ENCODE measurements at places on chromosomes 1 and 21. TPM values are rescaled to one million over a fixed set of nuclear protein-coding genes. Genes with fewer than 3 reads are reported as not detected.
A peak's percentile ranks its signal among the peaks of the same experiment; 100 is the strongest.

GRCh38 chr1:154970631-154971340, at the start of gene SHC1:
Gene SHC1, minus strand, starts transcription at chr1:154970747. Its CDS starts 221 bp downstream, at chr1:154970526.
- peak; percentile 77 for DNase-seq

- peak; percentile 69 for DNase-seq
Observed at GRCh38 chr1:27117733-27118439, 37.0 kb downstream of the SLC9A1 start.

DNA sequence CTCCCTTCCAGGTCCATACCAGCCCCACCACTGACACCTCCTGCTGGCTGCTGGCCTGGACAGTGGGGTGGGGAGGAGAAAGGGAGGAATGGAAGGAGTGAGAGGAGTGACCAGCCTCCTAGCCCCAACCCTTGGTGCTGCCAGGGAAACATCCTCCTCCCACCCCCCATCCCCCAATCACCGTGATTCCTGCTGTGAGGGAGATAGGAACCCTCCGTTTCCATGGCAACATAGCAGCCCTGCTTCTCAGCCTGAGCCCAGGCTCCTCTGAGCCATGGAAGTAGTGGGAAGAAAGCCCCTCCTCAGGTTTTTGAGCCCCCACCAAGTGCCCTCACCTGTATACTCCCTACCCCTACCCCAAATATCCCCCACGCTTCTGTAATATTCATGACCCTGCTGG, 44.4 kb upstream of the SCMH1 start:
- DNase-seq, result no peak

GRCh38 chr1:11196945-11197344, 7.8 kb downstream of the ANGPTL7 start:
- DNase-seq, result no peak

DNA sequence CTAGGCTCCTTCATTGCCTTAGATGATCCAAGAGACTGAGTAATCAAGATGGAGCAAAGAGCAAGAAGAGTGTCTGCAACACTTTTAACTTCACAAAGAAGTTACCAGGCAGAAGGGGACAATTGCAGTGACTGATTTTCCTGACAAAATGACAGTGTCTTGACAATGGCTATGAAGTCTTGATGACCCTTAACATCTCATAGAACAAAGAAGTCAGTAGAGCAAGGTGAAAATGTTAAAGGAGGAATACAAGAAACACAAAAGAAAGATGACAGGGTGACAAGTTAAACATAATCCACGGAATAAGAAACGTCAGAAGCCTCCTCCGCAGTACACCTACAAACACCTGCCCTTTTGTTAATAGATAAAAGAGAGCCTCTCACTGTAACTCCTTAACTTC, 15.1 kb upstream of the VCAM1 start:
- no peak for DNase-seq

GRCh38 chr1:22449636-22450035, 2.0 kb upstream of the ZBTB40 start:
- DNase-seq, result no peak

DNA sequence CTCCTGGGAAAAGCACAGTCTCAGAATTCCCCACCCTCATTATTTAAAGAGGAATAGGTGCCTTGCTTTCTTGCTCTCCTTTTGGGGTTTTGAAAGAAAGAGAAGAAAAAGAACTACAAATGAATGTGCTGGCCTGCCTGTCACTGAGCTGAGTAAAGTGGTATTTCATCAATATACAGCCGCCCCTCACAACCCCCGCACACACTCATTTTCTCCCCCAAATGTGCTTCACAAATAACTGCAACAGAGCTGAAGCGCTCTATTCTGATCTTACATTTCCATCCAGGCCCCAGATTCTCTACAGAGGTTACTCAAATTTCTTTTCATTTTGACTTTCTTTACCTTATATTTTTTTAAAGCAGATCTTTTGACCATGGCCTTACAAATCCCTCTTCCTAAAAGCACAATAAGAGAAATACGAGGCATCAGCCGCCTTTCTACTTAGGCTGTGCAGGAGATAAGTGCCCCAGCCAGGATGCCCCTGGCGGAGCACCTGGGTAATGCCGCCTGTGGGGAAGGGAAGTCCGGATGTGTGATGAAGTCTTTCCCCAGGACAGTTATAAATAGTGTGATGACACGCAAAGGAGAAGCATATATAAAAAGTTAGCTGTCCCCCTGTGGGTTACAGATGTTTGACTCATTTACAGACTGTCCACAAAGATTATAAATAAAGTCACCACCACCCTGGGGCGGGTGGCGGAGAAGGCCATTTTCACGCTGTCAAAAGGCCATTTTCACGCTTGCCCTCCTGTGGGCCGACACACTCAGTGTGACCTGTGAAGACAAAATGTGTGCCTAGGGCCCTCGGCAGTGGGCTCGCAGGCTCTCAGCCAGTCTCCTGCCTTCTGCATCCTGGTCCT, 6.5 kb downstream of the KCNN3 start:
- DNase-seq, result no peak

- DNase-seq, result no peak
Observed at GRCh38 chr1:210603123-210603522, 274.4 kb downstream of the HHAT start.

DNA sequence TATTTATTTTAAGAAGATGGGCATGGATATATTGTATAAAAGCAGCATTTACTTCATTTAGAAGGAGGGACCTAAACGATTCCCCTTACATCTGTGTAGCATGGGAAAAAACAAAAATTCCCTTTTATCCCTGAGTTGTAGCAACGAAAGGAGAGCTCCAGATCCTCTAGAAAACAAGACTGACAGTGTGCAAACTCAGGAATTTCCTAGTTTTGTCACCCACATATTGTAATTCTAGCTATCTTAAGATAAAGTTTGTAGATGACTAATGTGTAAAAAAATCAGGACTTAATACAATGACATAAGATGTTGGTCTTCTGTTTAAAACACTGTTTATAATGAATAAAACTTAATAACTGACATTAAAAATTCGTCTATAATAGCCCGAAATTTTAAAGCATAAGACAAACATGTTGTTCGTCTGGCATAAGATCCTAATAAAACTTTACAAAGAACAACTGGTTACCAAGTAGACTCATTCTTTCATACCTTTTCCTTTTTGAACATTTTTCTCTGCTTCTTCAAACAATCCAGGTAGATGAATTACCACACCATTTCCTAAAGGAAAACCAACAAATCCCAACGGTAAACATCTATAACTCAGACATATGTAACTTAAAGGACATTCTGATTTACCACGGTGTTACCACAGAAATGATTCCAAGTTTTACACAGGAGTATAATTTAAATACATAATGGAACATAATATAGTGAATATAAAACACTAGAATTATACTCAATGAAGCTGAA, 15.2 kb downstream of the ADSS2 start:
- DNase-seq, result no peak

GRCh38 chr1:92951141-92951582, 10.1 kb downstream of the DIPK1A start:
- peak; percentile 60 for DNase-seq

DNA sequence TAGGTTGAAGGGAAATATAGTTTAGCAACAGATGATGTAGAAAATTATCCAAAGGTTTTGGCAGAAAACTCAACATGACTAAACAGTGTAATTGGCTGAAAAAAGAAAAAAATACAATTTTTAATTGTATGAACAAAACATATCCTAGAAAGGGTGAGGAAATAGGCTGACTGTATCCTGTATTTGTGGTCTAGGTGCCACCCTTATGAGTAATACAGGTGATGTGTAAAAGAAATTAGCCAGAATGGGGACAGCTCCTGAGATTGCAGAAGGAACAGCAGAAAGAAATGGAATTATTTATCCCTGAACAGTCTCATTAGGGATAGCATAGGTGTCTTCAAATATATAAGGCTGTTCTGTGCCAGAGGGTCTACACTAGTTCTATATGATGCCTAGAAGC, 24.6 kb downstream of the DNASE2B start:
- DNase-seq, result no peak

GRCh38 chr21:16640297-16641027, 872.4 kb upstream of the CXADR start:
- no peak for DNase-seq

DNA sequence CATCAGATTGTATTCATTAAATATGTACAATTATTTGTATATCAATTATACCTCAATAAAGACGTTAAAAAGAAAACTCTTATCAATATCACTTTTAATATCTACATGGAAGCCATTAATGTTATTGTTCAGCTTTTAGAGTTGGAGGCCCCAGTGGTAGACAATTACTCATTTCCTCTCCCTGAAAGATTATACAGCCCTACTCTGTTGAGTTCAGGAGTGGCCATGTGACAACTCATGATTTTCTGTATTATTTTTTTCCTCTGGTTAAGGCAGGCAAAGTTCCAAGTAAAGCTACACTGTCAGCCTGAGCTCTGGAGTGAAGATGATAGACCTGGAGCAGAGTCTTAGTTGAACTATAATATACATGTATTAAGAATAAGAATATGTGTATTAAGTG, 247.9 kb upstream of the B3GALT2 start:
- DNase-seq, result no peak

- DNase-seq, result no peak
Observed at GRCh38 chr1:205950826-205951549, 7.7 kb upstream of the SLC26A9 start.

GRCh38 chr21:34819357-34819999, 150.7 kb downstream of the CLIC6 start:
- no peak for DNase-seq

DNA sequence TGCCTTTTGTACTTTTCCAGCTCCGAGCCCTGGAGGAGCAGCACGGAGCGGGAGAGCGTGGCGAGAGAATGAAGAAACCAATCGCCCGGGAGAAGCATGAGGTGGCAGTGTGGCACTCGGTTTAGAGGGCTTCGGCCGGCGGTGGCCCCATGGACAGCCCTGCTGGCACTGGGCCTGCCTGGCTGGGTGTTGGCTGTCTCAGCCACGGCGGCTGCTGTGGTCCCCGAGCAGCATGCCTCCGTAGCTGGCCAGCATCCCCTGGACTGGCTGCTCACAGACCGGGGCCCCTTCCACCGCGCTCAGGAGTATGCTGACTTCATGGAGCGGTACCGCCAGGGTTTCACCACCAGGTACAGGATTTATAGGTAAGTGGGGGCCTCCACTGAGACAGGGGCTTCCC, 59.0 kb downstream of the BRINP2 start:
- DNase-seq, result no peak

- DNase-seq, result no peak
Observed at GRCh38 chr1:156081180-156081916, 917 bp downstream of the MEX3A start.

DNA sequence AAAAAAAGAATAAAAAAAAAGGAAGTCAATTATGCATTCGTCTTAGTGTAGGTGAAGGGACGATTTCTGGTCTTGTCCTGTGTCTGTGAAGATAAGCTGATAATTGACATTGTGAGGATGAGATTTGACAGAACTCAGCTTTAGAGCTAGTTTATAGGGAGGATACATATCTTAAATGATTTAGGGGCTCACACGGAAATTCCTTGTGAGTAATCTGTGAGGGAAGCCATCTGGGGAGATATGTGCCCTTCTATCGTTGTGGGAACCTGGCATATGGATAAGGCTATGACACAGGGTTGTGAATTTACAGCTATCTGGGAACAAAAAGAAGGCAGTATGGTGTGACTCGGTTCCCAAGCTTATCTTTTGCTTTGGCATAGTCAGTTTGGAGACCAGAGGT, 71.1 kb downstream of the RABGAP1L start:
- no peak for DNase-seq

The KRTAP10-7 gene
- not detected for total RNA-seq

The HLX gene
- total RNA-seq, result 0.35 TPM

The NBPF11 gene
- 3.0 TPM for total RNA-seq

The PLA2G2F gene
- 0.52 TPM for total RNA-seq

The FCRL4 gene
- not detected for total RNA-seq

The HTR6 gene
- total RNA-seq, result not detected

The LRRC38 gene
- not detected for total RNA-seq

The FNDC5 gene
- total RNA-seq, result 0.70 TPM

The CRYBG2 gene
- 7.1 TPM for total RNA-seq
